Hematopoietic multipotent progenitor cell treated with erythropoietin and hydrocortisone succinate and interleukin-3 and kit ligand, for 6 days (in vitro differentiated cells): ENCODE measurements at places on chromosomes 3 and 15.

GRCh38 chr3:197407526-197407925, 109.1 kb upstream of the DLG1 start:
- no peak for DNase-seq

- no peak for DNase-seq
These were observed 117.4 kb downstream of the LPP start for GRCh38 chr3:188271226-188271914.

- DNase-seq: no peak
These were observed 145.0 kb downstream of the CMSS1 start for GRCh38 chr3:99962703-99963102.

DNA sequence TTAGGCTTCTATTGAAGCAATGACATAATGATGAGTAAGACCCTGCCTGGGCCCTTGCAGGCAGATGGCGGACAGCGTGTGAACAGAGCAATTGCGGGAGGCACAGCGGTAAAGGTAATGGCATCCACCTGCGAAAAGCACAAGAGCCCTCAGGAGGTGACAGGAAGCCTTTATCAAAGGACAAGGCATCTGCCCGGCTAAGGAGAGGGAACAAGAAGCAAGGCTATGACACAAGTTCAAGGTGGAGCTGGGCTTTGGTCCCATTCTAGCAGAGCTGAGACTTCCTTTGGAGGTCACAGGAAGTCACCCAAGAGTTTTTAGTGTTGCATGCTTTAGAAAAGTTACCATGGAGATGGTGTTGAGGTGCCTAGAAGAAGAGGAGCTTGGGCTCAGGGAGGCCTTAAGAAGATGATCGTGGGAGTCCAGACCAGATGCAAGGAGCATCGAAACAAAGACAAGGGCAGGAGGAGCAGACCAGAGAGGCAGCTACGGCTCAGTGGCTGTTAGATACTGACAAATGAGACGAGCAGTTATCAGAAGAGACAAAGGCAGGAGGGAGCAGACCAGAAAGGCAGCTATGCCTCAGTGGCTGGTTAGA, 34.5 kb downstream of the OSBPL10 start:
- no peak for DNase-seq

GRCh38 chr15:90902040-90902839, 862 bp upstream of the MAN2A2 start:
- peak; percentile 79 for DNase-seq

DNA sequence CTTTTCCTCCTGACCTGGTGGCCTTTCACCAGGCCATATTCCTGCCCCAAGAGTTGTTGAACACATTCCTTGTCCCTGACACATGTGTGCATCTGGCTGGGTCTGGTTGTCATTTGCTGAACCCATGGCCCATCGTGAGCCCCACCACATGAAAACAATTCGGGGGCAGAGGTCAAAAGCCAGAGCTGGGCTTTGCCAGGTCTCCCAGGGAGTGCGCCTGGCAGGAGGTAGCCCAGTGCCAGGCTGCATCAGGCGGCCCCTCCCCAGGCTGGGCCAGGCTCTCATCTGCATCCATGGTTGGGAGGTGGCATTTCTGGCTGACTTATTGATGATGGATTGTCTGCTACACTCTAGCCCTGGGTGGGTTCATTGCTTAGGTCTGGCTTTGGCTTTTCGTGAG, 30.9 kb downstream of the SPSB4 start:
- DNase-seq: no peak

DNA sequence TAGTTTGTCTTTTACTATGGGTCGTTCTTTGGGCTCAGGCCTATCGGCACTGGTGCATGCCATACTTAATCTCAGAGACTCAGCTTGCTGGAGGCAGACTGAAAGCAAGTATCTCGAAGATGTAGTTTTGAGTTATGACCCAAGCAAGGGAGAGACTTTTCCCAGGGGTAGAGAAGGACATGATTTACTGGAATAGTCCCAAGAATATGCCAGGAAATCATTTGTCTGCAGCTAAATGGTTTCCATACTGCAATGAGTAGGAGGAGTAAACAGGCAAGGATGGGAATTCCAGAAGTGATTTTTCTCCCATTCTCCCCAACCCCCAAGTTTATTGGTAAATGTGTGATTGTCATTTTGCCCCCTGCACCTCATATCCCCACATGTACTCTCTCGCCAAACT, 35.4 kb upstream of the LACTB start:
- DNase-seq: no peak

- DNase-seq: no peak
These were observed 3.9 kb upstream of the MASP1 start for GRCh38 chr3:187295316-187296034.

- no peak for DNase-seq
These were observed 431.1 kb downstream of the WDR72 start for GRCh38 chr15:53328341-53328740.

DNA sequence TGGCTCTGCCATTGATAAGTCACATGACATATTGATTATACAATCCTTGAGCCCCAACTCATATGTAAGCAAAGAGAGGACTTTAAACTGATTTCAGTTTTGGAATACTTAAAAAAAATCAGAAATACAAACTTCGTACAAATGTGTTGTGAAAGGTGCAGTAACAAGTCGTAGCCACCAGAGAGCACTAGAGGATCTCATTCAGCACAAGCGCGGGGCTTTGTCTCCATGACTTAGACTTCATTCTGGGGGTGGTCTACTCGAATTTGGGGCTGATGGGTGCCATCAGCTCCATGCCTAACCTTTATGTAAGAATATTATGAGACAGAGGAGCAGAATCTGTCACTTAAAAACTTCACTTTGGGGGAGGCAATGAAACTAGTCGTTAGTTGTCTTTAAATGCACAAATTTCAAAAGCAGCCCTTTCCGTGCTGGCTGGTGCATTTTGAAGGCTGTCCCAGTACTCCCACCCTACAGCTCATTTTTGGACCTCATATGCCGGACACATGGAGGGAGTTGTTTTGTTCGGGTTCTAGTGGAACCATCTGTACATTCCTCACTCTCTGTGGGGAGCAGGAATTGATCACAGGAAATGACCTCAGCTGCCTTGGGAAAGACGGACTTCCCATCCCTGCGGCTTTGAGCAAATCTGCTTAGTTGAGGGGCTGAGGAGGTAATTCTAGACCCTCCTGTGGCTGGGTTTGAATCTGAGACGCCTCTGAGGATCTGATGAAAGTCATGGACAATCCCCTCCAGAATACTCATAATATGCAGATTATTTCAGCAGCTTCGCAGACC, 27.5 kb upstream of the MASP1 start:
- peak; percentile 78 for DNase-seq

DNA sequence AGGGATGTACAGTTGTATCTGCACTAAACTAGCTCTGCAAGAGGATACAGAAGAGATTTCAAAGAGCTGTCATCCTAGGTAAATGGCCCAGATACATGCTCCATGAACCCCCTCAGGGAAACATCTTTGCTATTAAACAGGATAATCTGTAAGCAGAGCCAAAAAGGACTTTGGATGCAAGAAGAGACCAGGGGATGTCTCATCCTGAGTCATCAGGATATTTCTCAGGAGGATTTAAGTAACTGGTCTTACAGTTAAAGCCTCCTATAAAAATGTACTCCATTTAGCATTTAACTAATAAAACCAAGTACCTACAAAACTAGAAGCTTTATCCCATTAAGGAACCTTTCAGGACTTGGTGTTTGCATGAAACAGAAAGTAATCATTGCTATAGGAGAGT, 48.2 kb upstream of the PHLDB2 start:
- DNase-seq: no peak

DNA sequence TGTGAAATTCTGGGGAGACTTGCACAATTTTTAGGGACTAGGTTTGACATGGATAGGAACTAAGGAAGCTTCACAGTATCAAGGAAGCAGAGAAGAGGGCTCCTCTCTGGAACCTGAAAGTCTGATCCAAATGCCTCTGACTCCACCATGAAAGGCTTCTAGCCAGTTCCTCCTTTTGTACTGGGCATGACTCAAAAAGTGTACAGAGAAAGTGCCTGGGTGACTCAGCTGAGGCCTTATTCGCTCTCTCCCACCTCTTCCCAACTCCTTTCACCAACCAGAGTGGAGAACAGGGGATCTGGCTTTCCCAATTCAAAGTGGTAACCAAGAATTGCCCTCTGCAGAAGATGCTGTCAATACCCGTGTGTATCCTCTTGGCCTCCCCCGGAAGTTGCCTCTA, 342.9 kb upstream of the PROK2 start:
- no peak for DNase-seq

GRCh38 chr15:83164111-83164770, 43.4 kb downstream of the HDGFL3 start:
- no peak for DNase-seq

DNA sequence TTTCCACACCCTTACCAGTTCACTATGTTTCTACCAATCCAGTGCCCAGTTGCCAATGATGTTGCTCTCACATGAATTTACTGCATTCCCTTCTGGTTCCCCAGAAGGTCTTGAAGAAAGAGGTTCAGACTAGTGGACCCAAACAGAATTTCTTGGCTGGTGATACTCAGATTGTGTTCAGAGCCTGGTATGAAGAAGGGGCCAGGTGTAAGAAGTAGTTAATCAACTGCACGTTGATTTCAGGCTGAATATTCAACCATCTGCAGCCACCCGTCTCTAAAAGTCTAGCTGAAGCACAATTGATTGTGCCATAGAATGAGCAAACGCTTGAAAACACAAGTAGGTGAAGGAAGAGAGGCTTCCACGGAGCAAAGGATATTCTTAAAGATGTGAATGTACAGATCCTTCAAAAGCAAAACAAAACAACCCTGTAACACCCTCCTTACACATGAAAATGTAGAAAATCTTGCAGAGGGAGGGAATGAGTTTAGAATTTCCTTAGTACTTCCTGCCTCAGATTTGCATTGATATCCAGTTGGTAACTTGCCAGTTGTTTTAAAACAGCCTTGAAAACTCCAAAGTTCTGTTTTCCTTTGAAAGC, 4.7 kb downstream of the RBMS3 start:
- no peak for DNase-seq

- no peak for DNase-seq
These were observed 95.3 kb downstream of the SLC9A9 start for GRCh38 chr3:143753006-143753405.
